ENCODE measurements at places on chromosomes 11 and 22. TPM values are rescaled to one million over a fixed set of nuclear protein-coding genes. Genes with fewer than 3 reads are reported as not detected.

DNA sequence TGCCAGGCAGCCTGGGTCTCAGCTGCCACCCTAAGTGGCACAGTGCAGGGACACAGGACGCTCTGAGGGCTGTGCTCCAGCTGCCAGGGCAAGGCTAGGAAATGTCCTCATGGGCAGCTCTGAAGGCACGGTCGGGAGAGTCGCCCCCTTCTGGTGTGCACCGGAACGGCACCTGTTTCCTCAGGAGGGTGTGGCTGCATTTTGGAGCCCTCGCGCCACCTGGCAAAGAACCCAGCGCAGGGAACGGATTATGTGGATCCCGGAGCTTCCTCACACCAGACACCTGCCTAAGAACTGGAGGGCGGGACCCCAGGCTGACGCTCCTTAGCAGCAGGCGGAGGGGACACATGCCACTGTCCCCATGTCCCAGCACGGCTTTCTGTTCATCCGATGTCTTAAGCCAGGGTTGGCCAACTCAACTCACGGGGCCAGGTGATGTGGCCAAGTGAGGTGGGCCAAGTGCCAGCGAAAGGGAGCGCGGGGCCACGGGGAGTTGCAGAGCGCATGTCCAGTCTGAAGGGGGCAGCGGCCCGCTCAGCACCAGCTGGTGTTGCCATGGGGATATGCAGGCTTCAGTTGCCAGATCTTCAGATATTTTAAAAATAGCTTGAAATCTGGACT is 5.1 kb upstream of the SLC22A8 start:
- DNase-seq: peak; percentile 32

NXPE1 gene
- total RNA-seq: not detected

GRCh38 chr11:109707411-109707810 is 285.4 kb downstream of the C11orf87 start:
- DNase-seq: no peak

DNA sequence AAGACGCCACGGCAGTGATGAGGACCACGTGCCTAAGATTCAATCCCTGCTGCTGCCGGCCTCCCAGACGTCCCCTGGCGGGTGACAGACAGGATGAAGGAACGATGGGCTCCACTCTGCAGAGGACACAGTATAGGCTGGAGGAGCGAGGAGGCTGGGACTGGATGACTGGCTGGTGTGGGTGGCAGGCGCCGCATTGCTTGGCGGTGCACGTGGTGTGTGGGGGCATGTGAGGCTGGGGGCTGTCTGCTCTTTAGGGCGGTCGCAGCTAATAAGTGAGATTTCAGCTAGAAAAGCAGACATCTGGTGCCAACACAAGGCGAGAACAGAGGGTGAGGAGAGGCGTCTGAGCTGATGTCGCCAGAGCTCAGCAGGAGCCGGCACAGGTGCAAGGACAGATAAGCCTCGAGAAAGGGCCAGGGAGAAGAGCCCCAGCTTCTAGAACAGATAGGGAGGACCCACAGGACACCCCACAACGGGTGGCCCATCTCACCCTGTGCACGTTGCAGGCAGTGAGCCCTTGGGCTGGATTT is 33.2 kb downstream of the TSPAN4 start:
- DNase-seq: no peak

DNA sequence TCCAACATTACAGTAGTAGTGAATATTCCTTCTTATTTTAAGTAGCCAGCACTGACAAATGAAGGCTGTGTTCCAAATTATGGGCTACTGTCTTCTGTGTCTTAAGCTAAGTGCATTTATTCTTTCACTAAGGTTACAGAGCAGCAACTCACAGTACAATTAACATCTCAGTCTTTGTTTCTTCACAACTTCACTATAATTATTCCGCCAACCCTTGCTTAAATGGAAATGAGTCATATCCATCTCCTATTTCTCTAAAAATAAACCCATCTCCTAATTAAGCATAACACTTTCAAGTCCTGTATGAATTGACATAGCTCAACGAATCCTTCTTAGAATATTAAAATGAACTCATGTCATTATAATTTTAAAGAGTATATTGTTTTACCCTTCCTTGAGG is 6.7 kb downstream of the ETS1 start:
- DNase-seq: no peak

ATF4 gene
- total RNA-seq: 190 TPM

GRCh38 chr11:75474878-75475766 is 42.1 kb upstream of the KLHL35 start:
- DNase-seq: peak; percentile 82

GRCh38 chr11:37511425-37511933 is 913.4 kb upstream of the RAG2 start:
- DNase-seq: no peak

- no peak for DNase-seq
These were observed 901.2 kb downstream of the METTL15 start for GRCh38 chr11:29009426-29009825.

DBX1 gene
- total RNA-seq: 2.5 TPM

PPME1 gene
- 52.7 TPM for total RNA-seq

GRCh38 chr22:37343348-37343747 is 61.0 kb downstream of the CYTH4 start:
- DNase-seq: no peak

- no peak for DNase-seq
These were observed 63.6 kb downstream of the DENND5A start for GRCh38 chr11:9201372-9202162.

GRCh38 chr22:48635816-48636215 is 1191.9 kb downstream of the BRD1 start:
- no peak for DNase-seq

- no peak for DNase-seq
These were observed 81.4 kb downstream of the ABTB2 start for GRCh38 chr11:34276352-34276864.

GRCh38 chr11:61292356-61292755 is 2.8 kb downstream of the VWCE start:
- DNase-seq: no peak

- peak; percentile 98 for DNase-seq
These were observed 501 bp upstream of the TTLL12 start for GRCh38 chr22:43187171-43188099.

GRCh38 chr11:117749541-117749910 is 47.5 kb downstream of the DSCAML1 start:
- DNase-seq: no peak

GLYATL1 gene
- total RNA-seq: not detected

SLC22A25 gene
- total RNA-seq: not detected

- no peak for DNase-seq
These were observed 9.4 kb downstream of the AGBL2 start for GRCh38 chr11:47705721-47706120.

DNA sequence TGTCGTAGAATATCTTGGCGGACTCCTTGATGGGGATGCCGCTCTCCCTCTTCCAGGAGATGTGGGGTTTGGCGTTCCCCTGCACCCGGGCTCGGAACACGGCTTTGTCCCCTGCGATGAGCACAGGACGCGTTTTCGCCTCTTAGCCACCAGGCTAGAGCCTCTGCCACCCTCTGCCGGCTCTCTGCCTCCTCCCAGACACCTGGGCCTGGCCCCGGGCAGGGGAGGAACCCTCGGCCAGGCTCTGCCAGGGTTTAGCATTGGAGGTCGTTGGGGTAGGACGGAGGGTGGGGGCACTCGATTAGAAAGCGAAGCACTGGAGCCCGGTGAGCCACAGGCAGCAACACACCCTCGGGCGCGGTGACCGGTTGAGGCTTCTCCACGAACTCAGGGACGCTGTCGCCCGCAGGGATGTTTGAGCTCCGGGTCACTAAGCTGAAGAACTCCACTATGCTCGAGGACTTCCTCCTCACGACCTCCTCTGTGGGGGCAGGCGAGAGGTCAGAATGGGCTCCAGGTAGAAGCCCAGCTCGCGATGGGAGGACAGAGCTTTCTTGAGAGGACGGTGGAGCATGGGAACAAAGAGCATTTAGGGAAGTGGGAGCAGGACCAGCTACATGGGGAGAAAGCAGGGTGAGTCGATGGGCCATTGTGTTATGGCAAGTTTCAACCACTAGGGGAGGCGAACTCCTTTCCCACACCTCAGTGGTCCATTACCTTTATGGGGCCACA is 4.3 kb downstream of the IGSF22 start:
- DNase-seq: peak; percentile 46

DNA sequence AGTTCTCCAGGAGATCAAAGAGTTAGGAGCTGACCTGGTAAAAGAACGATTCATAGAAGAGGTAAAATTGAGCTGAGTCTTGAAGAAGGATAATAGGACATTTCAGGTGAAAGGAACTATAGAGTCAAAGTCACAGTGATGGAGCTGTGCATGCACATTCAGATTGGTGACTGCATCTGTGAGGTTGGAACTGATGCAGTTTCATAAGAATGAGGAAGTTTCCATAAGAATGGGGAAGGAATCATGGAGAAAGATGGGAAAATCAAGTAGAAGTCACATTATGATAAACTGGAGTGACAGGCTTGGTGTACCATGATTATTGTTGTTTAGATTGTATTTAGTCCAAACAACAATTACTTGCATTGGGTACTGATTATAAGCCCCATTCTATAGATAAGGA is 232.2 kb downstream of the FAM76B start:
- no peak for DNase-seq

DNA sequence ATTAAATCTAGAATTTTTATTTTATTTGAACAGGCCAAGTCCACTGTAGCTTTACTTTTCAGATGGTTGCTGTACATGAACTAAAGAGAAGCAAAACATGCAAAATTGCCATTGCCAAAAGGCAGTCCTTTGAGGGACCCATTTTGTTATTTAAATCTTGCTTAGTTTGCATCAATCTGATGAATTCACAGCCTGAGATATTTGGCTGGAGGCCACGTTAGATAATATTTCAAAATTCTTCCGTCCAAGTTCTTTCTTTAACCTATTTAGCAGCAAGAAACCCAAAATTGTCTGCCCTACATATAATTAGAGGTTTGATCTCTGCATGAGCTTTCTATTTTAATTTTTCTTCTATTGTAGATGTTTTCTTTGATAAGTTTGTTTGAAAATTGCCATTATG is 1706.9 kb upstream of the RAG2 start:
- no peak for DNase-seq

NEFH gene
- total RNA-seq: not detected

MAJIN gene
- not detected for total RNA-seq

TMEM86A gene
- 5.8 TPM for total RNA-seq

MS4A15 gene
- total RNA-seq: not detected

- DNase-seq: no peak
These were observed 22.2 kb upstream of the OR10D3 start for GRCh38 chr11:124160986-124161385.

DNAJB7 gene
- total RNA-seq: not detected

SLCO2B1 gene
- 0.20 TPM for total RNA-seq

GRCh38 chr11:9231848-9232177 is 33.3 kb downstream of the DENND5A start:
- peak; percentile 26 for DNase-seq

DNA sequence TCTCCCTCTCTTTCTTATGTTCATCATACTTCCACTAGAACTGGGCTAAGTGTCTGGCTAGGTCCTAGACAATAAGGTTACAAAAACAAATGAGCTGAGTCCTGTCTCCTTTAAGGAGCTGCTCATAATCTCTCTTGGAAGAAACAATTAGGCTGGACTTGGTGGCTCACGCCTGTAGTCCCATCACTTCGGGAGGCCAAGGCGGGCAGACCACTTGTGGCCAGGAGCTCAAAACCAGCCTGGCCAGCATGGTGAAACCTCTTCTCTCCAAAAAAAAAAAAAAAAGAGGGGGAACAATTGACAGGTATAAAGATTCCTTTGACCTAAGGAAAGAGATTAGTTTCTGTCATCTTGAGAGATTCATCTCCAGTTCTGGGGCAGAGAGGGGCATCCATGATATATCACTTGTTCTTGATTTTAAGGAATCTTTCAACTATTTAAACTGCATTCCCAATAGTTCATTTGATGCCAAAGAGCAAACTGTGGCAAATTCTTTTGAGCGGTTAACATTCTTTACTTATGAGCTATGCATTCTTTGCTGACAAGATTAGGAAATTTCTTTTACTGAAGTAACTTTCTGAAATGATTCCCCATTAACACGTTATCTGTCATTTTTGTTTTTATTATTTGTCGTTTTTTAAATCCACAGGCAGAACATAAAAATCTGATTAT is 125.5 kb downstream of the C11orf87 start:
- peak; percentile 6 for DNase-seq

GRCh38 chr11:64438986-64439771 is 80.2 kb downstream of the RPS6KA4 start:
- peak; percentile 79 for DNase-seq

DNA sequence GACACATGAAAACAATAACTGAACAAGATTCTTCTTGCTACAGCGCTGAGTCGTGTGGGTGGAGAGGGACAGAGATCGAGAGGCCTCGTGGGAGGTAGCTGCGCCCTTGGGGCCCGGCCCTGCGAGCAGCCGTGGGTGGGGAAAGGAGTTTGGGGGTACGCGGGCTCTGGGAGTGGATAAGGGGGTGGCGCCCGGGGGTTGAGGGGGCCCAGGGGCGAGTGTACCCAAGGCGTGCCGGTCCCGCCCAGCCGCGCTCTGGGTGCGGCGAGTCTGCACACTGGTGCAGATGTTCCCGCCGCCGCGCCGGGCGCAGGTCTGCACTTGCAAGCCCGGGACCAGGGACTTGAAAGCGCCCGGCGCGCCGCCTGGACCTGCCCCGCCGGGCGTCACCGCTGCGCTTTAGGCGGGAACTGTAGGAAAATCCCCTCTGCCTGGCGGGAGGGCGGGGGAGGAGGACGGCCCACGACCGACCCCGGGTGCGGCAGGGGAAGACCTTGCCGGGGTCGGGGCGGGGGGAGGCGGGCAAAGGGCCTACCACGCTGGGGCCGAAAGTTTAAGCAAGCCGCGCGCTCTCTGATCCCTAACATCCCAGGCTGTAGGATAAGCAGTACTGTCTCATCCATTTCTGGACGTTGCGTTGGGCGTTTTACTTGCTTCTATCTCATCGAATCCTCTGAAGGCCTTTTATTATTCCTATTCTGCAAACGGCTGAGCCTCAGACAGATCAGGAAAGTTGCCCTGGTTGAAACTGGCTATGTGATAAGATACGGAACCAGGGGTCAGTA is 1.4 kb upstream of the KREMEN1 start:
- no peak for DNase-seq

DNA sequence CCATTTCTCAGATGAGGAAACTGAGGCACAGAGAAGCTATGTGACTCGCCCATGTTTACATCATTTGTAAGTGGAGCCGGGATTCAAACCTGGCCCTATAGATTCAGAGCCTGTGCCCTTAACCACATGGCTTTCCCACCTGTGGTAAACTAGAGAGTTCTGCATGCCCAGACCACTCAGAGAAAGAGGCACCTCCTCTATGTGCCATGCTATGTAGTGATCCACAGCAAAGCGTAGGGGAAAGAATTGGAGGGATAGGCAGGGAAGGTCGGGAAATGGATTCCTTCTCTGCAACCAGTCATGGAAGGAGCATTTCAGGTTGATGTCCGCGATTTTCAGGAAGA is 15.4 kb upstream of the POU2AF2 start:
- DNase-seq: no peak

OR5AK2 gene
- not detected for total RNA-seq

Data from SJCRH30 (cell line).